ENCODE measurements at places on chromosomes 4 and X.

- DNase-seq, result no peak
These were observed 19.5 kb upstream of the ZCCHC13 start for GRCh38 chrX:74284391-74284952.

DNA sequence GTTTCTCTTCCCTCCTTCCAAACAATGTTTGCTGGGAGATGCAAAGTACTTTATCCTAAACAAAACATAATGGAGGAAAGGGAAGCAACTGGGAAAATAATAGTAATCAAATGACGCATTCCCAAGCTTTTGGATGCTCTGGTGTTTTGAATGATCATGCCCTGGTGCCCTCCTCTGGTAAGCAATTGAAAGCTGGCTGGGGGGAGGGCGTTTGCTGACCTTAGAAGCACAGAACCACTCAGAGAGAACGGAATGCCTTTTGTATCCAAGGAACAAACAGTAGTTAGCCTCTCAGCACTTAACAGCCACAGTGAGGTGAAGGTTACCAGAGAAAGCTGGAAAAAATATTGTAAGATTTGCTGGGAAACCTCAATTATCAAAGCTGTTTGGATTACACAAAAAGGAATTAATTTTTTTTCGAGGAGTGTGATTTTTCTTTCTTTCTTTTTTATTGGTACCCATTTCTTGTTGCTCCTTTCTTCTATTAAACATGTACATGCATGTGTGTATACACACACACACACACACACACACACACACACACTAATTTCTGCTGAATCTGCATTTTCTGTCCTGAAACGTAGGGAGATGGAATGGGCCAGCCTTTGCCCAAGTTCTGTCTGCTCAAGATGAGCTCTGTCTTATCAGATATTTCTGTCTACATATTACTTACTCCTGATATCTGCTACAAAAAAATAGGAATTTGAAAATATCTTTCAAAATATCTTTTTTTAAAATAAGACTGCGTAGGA, 155.8 kb upstream of the IGFBP7 start:
- no peak for DNase-seq

GRCh38 chr4:16034010-16034748, 49.6 kb downstream of the PROM1 start:
- DNase-seq, result no peak

DNA sequence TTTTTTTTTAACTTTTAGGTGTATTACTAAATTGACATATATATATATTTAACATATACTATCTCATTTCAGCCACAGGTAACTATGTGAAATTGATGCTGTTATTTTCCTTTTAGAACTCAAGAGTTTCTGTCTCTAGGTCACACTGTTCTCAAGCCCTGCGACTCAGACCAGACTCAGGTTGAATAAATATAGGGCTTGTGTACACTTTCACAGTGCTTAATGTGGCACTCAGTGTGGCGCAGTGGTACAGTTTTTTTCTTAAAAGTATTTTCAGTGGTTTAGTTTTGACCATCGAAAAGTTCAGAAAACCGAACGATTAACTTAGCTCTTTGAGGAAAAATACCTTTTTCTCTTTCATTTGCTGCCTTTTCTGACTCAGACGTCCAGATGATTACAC, 24.7 kb downstream of the PACRGL start:
- no peak for DNase-seq

DNA sequence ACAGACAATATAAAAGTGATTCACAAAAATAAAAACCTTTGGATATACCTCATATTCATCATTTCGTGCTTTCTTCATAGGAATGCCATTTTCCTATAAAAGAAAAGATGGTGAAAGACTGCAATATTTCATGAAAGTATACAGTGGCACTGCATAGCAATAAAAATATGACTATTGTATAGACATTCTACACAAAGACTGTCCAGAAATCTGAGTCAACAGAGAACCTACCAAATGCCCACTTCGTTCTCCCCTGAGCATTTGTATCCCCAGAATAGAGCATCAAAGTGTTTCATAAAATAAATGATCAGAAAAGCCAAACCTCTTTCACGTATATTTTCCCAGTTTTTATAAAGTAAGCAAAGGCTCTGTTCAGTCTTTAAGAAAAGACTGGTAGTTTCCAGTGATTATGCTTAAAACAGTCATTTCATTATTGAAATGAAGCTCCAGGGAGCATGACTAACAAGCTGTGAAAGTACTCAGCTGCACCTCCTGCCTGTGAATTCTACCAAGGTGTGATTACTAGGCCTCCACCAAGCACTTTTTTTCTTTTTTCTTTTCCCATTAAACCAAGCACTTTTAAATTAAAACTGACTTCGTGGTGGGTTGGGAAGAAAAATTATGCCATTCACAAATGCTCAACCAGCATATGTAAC, 20.2 kb downstream of the PPA2 start:
- no peak for DNase-seq

Data from CD4-positive, alpha-beta T cell treated with Interleukin-17A for 1 hour (primary cell).